ENCODE measurements at places on chromosomes 11 and 22.

- no peak for ATAC-seq
These were observed 159.3 kb downstream of the BRD1 start for GRCh38 chr22:49668402-49668801.

DNA sequence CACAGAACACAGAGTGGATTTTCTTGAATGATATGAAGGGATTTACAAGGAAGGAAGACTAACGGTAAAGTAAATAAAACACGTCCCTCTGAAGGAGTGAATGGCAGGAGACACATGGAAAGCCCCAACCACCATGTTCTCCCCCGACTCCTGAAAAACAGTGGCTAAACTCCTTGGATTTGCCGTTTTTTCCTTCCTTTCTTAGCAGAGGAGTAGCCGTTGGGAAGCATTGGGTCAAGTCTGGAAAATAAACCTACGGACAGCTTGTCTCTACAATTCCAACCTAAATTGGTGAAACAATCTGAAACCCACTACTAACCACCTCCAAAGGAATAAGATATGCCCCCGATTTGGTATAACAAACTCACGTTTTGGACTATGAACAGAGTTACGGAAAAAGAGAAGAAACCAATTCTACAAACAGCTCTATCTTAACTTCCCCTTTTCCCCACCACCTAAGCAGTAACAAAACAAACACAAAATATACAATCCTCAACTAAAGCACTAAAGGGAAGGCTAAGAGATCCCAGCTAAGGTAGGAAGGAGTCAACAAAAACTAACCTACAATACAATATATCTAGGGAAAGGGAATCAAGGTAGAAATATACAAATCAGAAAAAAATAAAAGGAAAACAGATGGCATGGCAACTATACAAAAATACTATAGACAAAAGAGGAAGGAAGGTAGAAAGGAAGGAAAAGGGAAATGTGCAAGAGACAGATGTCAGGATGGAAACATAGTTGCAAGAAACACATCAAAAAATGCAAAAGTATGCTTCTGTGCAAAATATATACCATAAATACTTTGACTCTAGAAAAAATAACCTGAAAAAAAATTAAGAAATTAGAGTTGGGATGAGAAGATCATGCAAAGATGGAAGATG lies 43.8 kb upstream of the LYVE1 start:
- ATAC-seq = no peak

DNA sequence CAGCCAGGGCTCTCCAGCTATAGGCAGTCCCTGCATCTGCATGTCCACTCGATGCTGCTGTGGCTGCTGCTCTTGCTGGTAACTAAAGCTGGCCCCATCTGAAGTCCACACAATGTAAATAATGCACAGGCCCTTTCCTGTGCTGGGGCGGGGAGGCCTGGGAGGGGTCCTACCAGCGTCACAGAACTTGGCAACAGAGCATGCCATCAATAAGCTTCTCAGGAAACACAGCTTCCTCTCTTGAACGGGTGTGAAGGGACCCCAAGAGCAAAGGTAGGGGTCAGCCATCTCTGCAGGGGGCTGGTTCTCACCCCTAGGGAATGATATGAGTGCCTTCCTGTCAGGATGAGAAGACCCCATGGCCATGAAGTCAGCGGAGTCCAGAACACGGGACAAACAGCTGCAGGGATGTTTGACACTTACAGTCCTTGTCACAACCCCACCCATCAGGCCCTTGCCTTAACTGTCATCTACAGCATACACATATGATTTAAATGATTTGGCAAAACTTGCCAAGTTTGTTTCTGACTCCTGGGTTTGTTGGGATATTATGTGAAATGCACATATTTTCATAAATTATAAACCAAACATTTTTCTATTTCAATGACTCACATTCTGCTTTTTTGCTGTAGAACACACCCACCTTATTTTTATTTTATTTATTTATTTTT lies 39.1 kb upstream of the LYVE1 start:
- ATAC-seq = no peak

- ATAC-seq = no peak
These were observed 1.4 kb downstream of the CRY2 start for GRCh38 chr11:45848654-45849081.

GRCh38 chr11:134584001-134584561 lies 172.0 kb upstream of the B3GAT1 start:
- no peak for ATAC-seq

DNA sequence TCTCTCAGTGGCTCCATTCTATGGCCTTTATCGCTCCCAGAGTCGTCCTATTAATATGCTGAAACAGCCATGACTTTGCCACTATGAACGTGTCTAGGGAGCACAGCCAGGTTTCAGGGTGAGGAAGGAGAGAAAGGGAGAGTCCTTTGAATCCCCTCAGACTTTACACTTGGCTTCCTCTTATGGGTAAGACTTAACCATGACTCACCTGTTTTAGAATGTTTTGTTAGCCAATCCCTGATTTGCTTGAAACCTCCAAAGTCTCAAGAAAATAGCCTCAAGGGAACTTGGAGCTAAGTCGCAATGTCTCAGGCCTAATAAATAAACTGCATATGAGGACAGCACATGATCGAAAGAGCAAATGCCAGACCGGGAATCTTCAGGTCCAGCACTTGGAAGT lies 131.2 kb upstream of the RCN1 start:
- no peak for ATAC-seq

DNA sequence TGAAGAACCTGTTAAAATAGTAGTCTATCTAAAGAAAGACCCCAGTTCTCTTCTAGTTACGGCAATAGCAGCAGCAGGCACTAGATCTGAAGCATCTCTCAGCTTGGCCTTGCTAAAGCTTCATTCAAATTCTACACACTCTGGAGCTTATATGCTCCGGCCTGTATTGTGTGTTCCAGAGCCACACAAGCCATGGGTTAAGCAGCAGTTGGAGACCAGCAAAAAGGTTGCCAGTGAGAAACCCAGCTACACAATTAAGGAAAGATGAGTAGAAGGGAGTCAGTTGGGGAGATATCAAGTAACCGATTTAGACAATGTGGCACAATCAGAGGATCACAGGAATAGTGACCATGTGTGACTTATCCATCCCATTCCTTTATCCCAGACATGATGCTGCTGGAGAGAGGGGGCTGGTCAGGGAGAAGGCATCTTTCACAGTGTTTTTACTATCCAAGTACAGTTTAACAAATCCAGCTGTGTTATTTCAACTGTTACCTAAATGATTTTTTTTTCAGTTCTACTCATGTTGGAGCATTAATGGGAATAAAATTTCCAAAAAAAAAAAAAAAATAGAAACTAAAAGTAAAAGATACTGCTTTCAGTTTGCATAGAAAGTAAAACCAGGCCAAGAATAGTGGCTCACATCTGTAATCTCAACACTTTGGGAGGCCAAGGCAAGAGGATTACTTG lies 41.0 kb downstream of the PAX6 start:
- ATAC-seq = no peak

DNA sequence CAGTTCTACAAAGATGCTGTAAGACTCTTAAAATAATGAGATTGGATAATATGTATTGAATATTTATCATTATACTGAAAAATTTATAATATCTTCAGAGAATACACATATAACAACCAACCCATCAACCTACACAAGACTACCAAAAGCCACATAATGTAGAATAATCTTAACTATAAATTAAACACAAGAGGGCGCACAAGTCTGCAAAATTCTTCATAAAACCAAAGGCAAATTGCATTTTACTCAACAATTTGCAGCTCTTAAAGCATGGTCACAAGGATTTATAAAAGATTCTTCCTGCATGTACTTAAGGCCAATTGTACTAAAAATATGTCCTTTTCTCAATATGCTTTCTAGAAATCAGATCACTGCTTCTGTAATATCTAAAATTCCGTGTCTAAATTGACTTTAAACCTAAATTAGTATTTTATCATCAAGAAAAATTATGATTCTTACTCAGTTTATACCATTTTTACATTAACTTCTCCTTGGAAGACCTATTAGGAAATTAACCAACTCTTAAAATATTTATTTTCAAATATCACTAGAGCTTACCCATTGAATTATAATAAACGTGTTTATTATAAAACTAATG lies 79.0 kb downstream of the TTC28 start:
- peak; percentile 64 for ATAC-seq

- no peak for ATAC-seq
These were observed 20.9 kb downstream of the LIMK2 start for GRCh38 chr22:31233001-31233400.

DNA sequence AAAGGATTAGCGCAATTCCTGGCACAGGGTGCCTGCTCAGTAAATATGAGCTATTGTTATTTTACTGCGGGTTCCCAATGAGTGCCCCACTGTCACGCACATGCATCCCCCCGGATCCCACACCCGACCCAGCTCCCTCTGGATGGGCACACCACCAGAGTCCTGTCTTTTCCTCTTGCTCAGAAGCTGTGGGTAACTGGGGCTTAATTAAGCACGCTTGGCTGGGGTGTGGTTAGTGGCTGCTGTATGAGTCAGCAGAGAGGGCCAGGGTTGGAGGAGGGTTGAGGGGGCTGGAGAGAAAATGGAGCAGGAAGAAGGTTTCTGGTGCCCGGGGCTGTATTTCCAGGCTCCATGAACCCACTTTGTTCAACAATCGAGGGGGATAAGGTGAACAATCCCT lies 30.3 kb upstream of the NECTIN1 start:
- peak; percentile 49 for ATAC-seq

DNA sequence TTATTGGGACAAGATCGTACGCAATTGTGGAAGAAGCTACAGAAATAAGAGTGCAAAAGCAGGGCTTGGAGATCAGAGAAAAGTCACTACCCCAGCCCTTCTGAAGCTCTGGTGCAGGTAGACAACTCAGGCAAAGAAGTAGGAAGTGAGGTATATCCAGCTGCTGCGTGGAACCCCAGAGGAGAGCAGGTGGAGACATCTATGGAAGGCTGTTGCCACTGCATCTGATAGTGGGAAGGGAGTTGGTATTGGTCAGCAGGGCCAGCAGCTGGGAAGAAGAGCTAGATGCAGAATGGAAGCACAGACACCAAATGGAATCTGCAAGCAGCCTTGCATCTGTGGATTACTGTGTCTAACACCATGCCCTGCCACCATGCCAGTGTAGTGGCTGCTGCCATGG lies 165.1 kb downstream of the WNT11 start:
- no peak for ATAC-seq

DNA sequence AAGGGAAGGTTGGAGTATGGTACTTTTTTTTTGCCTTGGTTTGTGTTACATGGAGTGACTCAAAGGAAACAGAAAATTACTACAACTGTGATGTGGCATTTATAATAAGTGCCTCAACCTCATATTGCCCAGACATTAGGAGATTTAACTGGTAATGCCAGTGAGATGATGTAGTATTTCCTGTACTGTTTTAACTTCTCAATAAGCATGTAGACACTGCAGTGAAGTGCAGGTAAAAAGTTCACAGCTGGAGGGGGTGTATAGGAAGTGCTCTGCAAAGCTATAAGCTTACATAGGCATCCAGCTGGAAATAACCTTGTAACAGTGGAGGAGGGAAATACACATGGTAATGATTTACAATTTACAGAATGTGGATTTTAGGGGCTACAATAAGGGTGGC lies 138.2 kb upstream of the MTMR2 start:
- peak; percentile 90 for ATAC-seq

Measured in SK-N-SH treated with all-trans-retinoic acid at 6 μM for 48 hours (cell line).